Upper lobe of right lung (tissue), 1 donor: ENCODE measurements at places on chromosomes 2 and 18.

GRCh38 chr2:240498171-240498957, 59.4 kb downstream of the ANKMY1 start:
- H3K36me3 ChIP-seq: peaks cover 13% of the 10 kb centered on the region
- H3K27ac ChIP-seq: no peak overlapping the region
- H3K4me3 ChIP-seq: no peak overlapping the region
- peak; percentile 41 for DNase-seq
- no peaks in the 10 kb centered on the region for H3K27me3 ChIP-seq
- H3K4me1 ChIP-seq: no peaks in the 10 kb centered on the region

- DNase-seq: no peak
- H3K27me3 ChIP-seq: no peaks in the 10 kb centered on the region
- no peaks in the 10 kb centered on the region for H3K36me3 ChIP-seq
- no peak overlapping the region for H3K27ac ChIP-seq
- H3K4me1 ChIP-seq: no peaks in the 10 kb centered on the region
These were observed 39.8 kb upstream of the ST8SIA3 start for GRCh38 chr18:57312346-57313144.

- H3K27me3 ChIP-seq: no peaks in the 10 kb centered on the region
- H3K36me3 ChIP-seq: no peaks in the 10 kb centered on the region
- H3K27ac ChIP-seq: peak overlapping the region; percentile 17
- H3K4me3 ChIP-seq: no peak overlapping the region
- H3K4me1 ChIP-seq: peaks cover 21% of the 10 kb centered on the region
These were observed 41.5 kb downstream of the SCTR start for GRCh38 chr2:119482481-119483394.

DNA sequence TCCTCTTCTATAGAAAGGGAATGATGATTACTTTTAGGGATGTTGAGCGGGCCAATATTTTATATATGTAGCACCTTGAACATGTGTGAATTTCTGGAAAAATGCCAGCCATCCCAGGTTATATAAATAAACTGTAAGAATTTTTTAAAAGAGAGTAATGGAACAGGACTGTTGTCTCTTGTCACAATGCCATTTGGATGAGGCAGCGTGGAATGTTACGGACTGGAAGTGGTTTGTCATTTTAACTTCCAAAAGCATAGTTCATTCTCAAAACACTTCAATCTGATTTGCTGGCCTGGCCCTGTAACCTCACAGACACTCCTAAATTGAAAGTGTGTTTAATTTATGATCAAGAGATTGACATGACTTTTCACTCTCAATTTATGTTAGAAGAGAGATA, 70.8 kb downstream of the TPGS2 start:
- peaks cover 7% of the 10 kb centered on the region for H3K4me1 ChIP-seq
- H3K4me3 ChIP-seq: no peak overlapping the region
- no peaks in the 10 kb centered on the region for H3K36me3 ChIP-seq
- H3K27me3 ChIP-seq: no peaks in the 10 kb centered on the region
- no peak for DNase-seq
- H3K27ac ChIP-seq: no peak overlapping the region

DNA sequence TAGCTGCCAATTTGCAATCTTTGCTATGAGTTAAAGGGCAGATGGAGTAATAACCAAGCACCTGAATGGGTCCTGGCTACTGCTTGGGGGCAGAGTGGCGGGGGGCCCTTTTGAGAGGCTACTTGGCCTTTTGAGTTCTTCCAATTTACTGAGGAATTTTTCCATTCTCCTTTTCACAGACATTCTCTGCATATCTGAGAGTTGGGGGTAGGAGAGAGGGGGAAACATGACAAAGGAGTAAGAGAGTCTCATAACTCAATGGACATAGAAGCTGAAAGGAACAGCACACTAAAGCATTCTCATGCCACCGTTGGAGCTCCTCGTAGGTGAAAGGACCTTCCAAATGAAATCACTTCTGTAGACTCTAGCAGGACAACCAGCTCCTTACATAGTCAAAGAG, 16.1 kb downstream of the LGALSL start:
- H3K4me1 ChIP-seq: no peaks in the 10 kb centered on the region
- no peak for DNase-seq
- no peak overlapping the region for H3K27ac ChIP-seq
- H3K36me3 ChIP-seq: no peaks in the 10 kb centered on the region

DNA sequence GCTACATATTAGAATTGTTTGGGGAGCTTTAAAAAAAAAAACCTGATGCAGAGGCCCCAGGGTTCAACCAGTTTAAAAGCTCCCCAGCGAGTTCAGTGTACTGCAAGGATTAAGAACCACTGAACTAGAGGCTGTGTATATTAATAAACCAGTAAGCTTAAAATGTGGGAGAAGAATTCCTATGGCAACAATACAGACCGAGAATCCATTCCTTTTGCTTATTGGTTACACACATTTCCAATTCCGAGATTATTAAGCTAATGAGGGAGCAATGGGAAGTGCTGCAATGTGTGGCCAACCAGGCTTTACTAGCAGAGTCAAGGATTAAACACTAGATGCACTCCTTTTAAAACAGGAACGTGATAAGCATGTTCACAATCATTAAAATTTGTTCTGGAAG, 204.4 kb downstream of the TDRD15 start:
- H3K36me3 ChIP-seq: no peaks in the 10 kb centered on the region
- no peaks in the 10 kb centered on the region for H3K27me3 ChIP-seq
- no peak overlapping the region for H3K4me3 ChIP-seq
- H3K27ac ChIP-seq: no peak overlapping the region

DNA sequence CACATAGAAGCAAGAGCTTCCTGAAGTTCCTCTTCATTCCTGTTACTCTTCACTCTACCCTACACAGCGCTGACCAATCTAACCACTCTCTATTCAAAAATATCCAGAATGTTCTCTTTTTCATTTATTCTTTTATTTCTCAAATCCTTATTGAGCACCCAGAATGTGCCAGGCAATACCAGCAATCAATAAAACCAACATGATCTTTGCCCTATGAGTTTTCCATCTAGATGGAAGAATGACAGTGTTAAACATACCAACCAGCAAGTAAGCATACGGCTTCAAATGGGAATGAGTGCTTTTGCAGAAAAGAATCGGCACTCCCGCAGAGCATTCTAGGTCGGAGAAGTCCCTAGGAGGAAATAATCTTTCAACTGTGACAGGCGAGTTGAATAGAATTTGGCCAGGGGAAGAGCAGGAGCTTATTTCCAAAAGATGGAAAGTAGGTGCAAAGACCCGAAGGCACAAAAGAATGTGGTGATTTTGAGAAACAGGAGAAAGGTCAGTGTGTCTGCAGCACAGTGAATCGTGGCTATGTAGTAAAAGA, 217.8 kb upstream of the MEIS1 start:
- H3K27ac ChIP-seq: no peak overlapping the region
- no peak for DNase-seq
- no peaks in the 10 kb centered on the region for H3K36me3 ChIP-seq
- no peaks in the 10 kb centered on the region for H3K27me3 ChIP-seq
- H3K4me1 ChIP-seq: no peaks in the 10 kb centered on the region

GRCh38 chr2:1743396-1744150, 742 bp downstream of the PXDN start:
- peaks cover 18% of the 10 kb centered on the region for H3K27me3 ChIP-seq
- peaks cover 3% of the 10 kb centered on the region for H3K4me1 ChIP-seq
- peak overlapping the region; percentile 67 for H3K4me3 ChIP-seq
- peak overlapping the region; percentile 85 for H3K27ac ChIP-seq

- H3K36me3 ChIP-seq: no peaks in the 10 kb centered on the region
- peak overlapping the region; percentile 93 for H3K4me3 ChIP-seq
- H3K4me1 ChIP-seq: peaks cover 50% of the 10 kb centered on the region
- peak overlapping the region; percentile 98 for H3K27ac ChIP-seq
- H3K27me3 ChIP-seq: no peaks in the 10 kb centered on the region
These were observed 709 bp downstream of the UGP2 start for GRCh38 chr2:63842149-63843061.

- H3K4me3 ChIP-seq: no peak overlapping the region
- H3K27ac ChIP-seq: no peak overlapping the region
- no peaks in the 10 kb centered on the region for H3K4me1 ChIP-seq
- DNase-seq: no peak
- H3K27me3 ChIP-seq: no peaks in the 10 kb centered on the region
These were observed 48.9 kb downstream of the CDH2 start for GRCh38 chr18:28127763-28128658.

- H3K4me3 ChIP-seq: no peak overlapping the region
- H3K4me1 ChIP-seq: no peaks in the 10 kb centered on the region
- no peaks in the 10 kb centered on the region for H3K36me3 ChIP-seq
- no peak overlapping the region for H3K27ac ChIP-seq
- DNase-seq: no peak
- H3K27me3 ChIP-seq: no peaks in the 10 kb centered on the region
These were observed 25.5 kb upstream of the VIT start for GRCh38 chr2:36670881-36671595.
